ENCODE measurements at places on chromosomes 1 and 21.

DNA sequence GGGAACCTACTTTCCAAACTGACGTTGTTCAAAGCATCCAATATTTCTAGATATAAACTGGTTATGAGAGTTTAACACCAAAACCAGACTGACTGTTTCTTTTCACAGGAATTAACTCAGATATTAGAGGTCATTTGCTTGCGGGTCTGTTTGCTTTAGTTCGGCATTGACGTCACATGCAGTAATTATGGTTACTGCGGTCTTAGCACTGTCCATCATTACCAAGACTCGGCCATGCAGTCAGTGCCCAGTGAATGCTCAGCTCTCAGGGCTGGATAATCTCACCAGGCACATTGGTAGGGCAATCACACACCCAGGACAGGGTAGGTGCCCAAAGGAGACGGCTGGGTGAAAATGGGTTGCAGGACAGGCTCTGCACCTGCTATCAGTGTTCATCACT, 9.9 kb upstream of the F3 start:
- no peak for DNase-seq

GRCh38 chr1:119675349-119676345, 27.6 kb upstream of the ZNF697 start:
- peak; percentile 81 for DNase-seq

DNA sequence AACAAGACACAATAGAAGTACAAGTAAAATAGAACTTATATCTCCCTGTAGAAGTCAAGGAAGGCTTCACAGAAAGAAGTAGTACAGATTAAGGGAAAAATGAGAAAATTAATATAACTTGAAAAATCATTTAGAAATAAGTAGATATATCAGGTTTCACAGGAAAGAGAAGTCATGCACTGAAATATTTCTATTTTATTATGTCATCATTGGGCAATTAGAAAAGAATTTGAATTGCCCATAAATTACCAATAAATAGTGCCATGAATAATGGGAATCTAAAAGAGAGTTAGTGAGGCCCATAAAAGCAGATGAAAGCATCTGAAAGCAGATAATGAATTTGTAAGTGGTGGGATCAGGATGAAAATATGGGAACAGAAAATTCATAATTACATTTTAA, 1597.8 kb downstream of the PLA2G4A start:
- no peak for DNase-seq

- peak; percentile 93 for DNase-seq
These were observed 90.4 kb downstream of the INTS7 start for GRCh38 chr1:211944733-211945500.

DNA sequence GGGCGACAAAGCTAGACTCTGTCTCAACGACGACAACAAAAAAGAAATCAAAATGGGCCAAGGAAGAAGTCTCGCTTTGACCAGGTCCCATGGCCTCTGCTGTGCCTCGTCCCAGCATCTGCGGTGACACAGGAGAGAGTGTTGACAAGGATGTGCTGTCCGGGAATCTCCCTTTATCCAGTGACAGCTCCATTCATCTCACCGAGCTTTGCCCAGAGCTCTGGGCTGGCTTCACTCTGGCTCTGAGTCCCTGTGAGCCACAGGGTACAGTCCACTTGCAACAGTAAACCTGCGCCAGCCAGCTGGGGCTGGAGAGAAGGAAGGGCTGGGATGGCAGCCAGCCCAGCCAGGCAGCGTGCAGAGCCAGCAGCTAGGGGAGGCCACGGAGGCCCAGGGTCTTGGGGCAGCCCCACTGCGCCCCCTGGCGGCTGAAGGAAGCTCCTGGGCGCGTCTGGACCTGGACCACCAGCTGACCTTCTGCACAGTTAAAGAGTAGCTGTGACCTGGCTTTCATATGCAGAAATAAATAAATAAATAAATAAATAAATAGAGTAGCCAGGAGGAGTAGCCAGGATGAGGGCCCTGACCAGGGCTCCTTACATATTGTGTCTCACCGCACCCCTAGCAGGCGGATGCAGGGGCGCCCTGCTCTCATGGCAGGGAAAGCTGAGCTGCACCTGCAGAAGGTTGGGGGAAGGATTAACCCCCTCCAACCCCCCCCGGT, 29.7 kb downstream of the ENO1 start:
- peak; percentile 86 for DNase-seq

Data from ACHN (cell line).